Suppressor macrophage (primary cell): ENCODE measurements at places on chromosomes 11 and 22.

GRCh38 chr11:93651052-93651451 lies 10.4 kb upstream of the CEP295 start:
- DNase-seq, result no peak

DNA sequence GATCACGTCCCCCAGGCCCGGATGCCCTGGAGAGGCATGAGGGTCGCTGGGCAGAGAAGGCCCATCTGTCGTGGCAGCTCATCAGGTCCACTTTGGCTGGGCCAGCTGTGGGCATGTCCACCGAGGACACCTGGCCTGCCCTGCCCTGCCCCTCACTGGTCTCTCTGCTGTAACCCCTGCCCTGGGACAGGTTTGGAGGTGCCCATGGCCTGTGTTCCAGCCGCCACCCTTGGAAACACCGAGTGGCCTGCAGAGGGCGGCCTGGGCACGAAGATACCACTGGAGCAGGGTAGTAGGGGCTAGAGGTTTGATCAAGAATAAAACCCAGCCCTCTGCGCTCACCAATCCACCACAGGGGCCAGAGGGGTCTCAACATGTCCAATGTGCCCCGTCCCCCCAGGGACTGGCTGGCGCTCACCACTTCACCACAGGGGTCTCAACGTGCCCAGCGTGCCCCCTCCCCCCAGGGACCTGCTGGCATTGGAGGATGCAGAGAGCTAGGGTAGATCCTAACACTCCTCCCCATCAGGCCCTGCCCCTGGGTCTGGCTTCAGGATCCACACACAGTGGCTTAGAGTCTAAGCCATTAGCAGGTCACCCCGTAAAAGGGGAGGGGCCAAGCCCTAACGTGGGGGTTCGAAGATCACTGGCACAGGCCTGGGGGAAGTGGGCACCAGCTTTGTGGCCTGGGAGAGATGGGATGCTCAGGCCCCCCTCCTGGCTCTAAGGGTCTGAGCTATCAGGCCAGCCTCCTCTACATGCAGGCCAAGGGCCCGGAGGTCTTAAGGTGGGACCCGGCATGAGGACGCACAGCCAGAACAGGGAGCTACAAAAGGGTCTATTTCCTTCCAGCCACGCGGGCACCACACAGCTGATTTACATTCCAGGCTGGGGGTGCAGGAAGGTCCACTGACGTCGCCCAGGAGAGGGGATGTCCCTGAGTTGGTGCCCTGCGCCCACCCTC lies 1.3 kb upstream of the HDAC10 start:
- DNase-seq, result peak; percentile 86

DNA sequence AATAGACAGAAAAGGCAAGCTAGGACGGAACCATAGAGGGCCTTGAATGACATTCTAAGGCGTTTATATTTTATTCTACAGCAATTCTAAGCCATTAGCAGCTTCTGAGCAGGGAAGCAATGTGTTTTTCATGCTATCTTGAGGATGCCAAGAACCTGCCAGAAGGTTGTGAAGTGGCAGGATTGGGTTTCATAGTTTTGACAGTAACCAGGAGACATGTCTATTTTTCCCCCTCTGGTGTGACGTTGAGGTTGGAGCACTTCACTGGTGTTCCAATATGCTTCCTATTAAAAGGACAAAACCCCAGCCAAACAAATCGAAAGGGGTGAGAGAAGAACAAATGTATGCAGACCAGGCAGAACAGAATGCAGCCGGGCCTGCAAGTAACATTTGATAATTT lies 148.2 kb downstream of the SPATA19 start:
- no peak for DNase-seq

- no peak for DNase-seq
Measured at GRCh38 chr22:30305906-30306626, 16.8 kb upstream of the CASTOR1 start.

- DNase-seq, result no peak
Measured at GRCh38 chr11:57779276-57779675, 17.7 kb downstream of the CTNND1 start.

DNA sequence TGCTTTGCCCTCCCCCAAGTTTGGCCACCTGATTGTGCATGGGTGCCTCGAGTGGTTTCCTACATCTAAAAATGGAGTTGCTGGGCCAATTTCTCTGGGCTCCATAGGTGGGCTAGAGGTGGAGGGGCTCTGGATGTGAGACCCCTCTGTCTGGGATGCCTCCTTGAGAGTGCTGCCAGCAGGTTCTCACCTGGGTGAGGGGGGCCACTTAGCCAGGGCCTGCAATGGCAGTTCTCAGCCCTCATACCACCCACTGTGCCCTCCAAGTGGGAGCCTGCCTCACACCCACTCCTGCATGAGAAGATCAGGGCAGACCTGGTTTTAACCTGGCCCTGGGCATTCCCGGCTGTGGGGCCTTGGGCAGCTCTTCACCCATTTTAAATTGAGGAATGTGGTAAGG lies 83.9 kb downstream of the CABIN1 start:
- DNase-seq, result no peak

DNA sequence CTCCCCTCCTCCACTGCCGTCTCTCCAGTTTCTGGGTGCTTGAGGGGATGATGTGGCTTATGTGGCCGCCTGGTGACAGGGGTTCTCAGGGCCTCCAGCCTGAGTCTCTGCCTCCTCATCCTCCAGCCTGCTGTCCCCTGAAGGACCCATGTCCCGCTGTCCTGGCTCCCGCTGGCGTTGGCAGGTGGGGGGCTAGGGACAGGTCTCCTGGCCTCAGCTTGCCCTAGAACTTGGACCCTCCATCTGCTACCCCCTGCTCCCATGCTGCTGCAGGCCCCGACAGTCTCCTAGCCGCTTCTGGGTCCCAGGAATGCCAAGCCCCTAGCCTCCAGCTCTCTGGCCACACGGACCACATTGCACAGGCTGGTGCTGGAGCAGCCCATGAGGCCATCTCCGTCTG lies 13.9 kb upstream of the CELSR1 start:
- DNase-seq, result no peak

- DNase-seq, result no peak
Measured at GRCh38 chr11:125688632-125689031, 8.0 kb upstream of the ACRV1 start.

DNA sequence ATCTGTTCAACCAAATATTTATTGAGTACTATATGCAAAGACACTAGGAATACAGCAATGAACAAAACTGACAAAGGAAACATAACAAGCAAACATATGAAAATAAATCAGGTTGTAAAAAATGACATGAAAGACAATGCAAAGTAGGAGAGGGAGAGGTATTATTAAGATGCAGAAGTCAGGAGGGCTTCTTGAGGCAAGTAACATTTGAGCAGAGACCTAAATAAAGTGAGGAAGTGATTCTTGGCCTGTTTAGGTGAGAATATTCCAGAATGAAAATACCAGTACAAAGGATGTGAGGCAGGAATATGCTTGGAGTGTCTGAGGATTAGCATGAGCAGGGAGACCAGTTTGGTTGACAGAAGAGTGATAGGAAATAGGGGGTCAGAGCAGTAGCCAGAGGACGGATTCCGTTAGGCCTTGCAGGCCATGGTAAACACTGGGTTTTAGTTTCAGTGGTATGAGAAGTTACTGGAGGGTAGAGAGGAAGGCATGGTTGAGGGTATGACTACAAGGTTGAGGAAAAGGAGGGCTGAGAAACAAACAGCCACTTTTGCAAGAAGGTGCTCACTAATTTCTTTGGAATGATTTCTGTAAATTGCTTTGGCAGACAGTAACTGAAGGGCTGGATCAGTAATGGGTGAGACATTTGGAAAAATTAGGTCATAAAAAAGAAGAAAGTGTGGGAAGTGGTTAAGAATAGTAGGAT lies 191.9 kb downstream of the SWAP70 start:
- DNase-seq, result no peak

DNA sequence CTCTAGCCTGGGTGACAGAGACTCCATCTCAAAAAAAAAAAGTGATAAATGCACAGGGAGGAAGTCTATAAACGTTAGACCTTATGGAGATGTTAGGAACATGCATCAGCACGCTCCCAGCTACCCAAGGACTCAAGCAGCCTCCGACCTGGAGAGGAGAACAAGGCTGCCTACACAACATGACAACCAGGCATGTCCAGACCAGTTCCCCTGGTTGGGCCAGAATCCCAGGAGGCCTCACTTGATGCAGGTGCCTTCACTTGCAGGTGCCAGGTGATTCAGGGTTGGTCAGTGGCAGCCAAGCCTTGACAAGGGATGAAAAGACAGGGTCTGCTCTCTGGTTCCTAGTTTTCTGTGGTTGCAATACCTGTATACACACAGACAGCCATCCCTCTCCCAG lies 5.9 kb downstream of the RANGAP1 start:
- no peak for DNase-seq

DNA sequence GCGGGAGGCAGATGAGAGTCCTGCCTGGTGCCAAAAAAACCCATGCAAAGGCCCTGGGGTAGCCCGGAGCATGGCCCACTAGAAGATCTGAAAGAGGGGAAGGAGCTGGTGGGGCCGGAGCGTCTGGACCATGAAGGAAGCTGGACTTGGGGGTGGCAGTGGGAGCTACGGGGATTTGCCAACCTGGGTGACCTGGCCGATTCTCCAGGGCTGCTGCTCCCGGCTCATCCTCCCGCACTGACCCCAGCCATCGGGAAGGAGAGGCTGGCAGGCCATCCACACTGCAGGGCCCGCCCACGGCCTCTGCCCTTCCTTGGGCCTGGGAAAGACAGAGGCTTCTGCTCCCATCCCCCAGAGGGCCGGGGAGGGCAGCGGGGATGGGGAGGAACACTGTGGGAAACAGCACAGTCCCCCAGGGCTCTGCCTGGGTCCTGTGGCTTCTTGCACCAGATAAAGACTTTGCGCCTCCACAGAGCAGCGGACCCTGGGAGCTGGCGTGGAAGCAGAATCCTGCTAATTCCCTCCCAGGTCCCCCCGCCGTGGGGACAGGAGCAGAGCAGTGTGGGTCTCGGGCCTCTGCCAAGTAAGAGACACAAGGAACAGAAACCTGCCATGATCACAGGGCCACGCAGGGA lies 87.1 kb upstream of the LINC01488 start:
- no peak for DNase-seq

- no peak for DNase-seq
Measured at GRCh38 chr11:59923813-59924212, 14.4 kb upstream of the OOSP1 start.

GRCh38 chr11:119952441-119952840 lies 185.5 kb downstream of the TRIM29 start:
- DNase-seq, result no peak

GRCh38 chr22:46652081-46652846 lies 32.1 kb downstream of the GRAMD4 start:
- DNase-seq, result no peak

- no peak for DNase-seq
Measured at GRCh38 chr11:31478223-31478590, 31.2 kb downstream of the IMMP1L start.

GRCh38 chr22:35615156-35615555 lies 2.0 kb downstream of the MB start:
- DNase-seq, result no peak
